ENCODE measurements at places on chromosomes 2 and 18. TPM values are rescaled to one million over a fixed set of nuclear protein-coding genes. Genes with fewer than 3 reads are reported as not detected.

Gene OTOS
- total RNA-seq = not detected

GRCh38 chr18:63570721-63571120, 16.4 kb upstream of the SERPINB13 start:
- no peak overlapping the region for H3K27ac ChIP-seq
- no peak for DNase-seq
- peaks cover 8% of the 10 kb centered on the region for H3K27me3 ChIP-seq
- no peaks in the 10 kb centered on the region for H3K4me1 ChIP-seq
- H3K36me3 ChIP-seq = no peaks in the 10 kb centered on the region

DNA sequence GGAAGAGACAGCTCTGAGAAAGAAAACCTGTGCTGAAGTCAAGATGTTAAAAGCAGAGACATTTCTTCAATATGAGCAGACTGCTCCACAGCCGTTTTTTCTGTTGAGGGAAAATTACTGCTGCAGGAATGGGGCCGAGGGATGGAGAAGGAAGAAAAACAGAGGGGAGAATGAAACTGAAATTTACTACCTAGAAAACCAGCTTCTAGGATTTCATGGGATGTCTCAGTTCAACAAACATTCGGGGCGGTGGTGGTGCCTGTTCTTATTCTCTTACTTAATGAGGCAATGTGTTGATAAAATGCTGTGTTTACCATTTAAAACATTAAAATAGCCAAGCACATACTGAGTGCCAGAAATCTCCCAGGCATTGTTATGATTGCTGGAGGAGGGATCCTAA, 557.1 kb upstream of the MEX3C start:
- no peaks in the 10 kb centered on the region for H3K4me1 ChIP-seq
- DNase-seq = no peak
- H3K4me3 ChIP-seq = no peak overlapping the region
- no peak overlapping the region for H3K27ac ChIP-seq
- peaks cover 2% of the 10 kb centered on the region for H3K27me3 ChIP-seq

Gene THADA
- 31.3 TPM for total RNA-seq

- no peak for DNase-seq
- no peaks in the 10 kb centered on the region for H3K36me3 ChIP-seq
- H3K27me3 ChIP-seq = peaks cover 2% of the 10 kb centered on the region
Measured at GRCh38 chr2:30122362-30122761, 24.4 kb upstream of the YPEL5 start.

Gene C2orf78
- not detected for total RNA-seq

GRCh38 chr18:52009958-52010357, 330.0 kb upstream of the DCC start:
- H3K36me3 ChIP-seq = no peaks in the 10 kb centered on the region
- no peak overlapping the region for H3K27ac ChIP-seq
- H3K27me3 ChIP-seq = no peaks in the 10 kb centered on the region
- H3K4me1 ChIP-seq = no peaks in the 10 kb centered on the region

Gene IRS1
- 3.5 TPM for total RNA-seq

Gene TPO
- total RNA-seq = not detected

DNA sequence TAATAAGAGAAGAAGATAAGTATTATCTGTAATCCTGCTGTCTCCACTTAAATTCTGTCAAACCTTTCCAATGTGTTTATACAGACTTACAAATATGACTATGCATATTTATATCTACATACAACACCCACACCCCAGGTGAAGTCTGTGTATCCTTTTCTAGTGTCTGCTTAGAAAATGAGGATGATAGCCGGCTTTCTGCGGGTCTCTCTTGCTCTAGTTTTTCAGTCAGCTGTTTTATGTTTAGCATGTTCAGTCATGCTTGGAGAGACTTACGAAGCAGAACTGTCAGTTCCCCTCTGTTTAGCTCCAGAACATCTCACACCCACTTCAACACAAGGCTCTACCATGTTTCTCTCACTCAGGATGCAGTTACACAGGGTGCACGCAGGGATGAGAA, 137.3 kb upstream of the NFATC1 start:
- no peak overlapping the region for H3K4me3 ChIP-seq
- H3K27me3 ChIP-seq = no peaks in the 10 kb centered on the region
- H3K36me3 ChIP-seq = peaks cover 23% of the 10 kb centered on the region
- H3K27ac ChIP-seq = no peak overlapping the region

- H3K27ac ChIP-seq = no peak overlapping the region
- no peaks in the 10 kb centered on the region for H3K27me3 ChIP-seq
- DNase-seq = no peak
- peaks cover 2% of the 10 kb centered on the region for H3K4me1 ChIP-seq
- peaks cover 4% of the 10 kb centered on the region for H3K36me3 ChIP-seq
Measured at GRCh38 chr18:74906184-74906583, 302.8 kb downstream of the PTGR3 start.

GRCh38 chr2:12094134-12094533, 347.7 kb downstream of the LPIN1 start:
- H3K27me3 ChIP-seq = no peaks in the 10 kb centered on the region
- H3K36me3 ChIP-seq = no peaks in the 10 kb centered on the region
- DNase-seq = no peak
- no peak overlapping the region for H3K27ac ChIP-seq
- no peak overlapping the region for H3K4me3 ChIP-seq
- no peaks in the 10 kb centered on the region for H3K4me1 ChIP-seq

Gene PTCD3
- 180 TPM for total RNA-seq

Gene SLC8A1
- 0.34 TPM for total RNA-seq

Gene GALNT13
- 0.60 TPM for total RNA-seq

GRCh38 chr2:121662656-121663055, 13.4 kb upstream of the CLASP1 start:
- no peak overlapping the region for H3K4me3 ChIP-seq
- H3K27ac ChIP-seq = no peak overlapping the region
- DNase-seq = no peak
- no peaks in the 10 kb centered on the region for H3K27me3 ChIP-seq

- H3K27ac ChIP-seq = no peak overlapping the region
- H3K36me3 ChIP-seq = no peaks in the 10 kb centered on the region
- DNase-seq = no peak
- H3K4me1 ChIP-seq = no peaks in the 10 kb centered on the region
- peaks cover 2% of the 10 kb centered on the region for H3K27me3 ChIP-seq
Measured at GRCh38 chr2:180781276-180781675, 199.1 kb upstream of the UBE2E3 start.

Gene ICOS
- 55.6 TPM for total RNA-seq

Gene DYNAP
- not detected for total RNA-seq

GRCh38 chr18:32773382-32773712, 524 bp upstream of the KLHL14 start:
- peaks cover 3% of the 10 kb centered on the region for H3K4me1 ChIP-seq
- DNase-seq = no peak
- peaks cover 45% of the 10 kb centered on the region for H3K27me3 ChIP-seq
- H3K4me3 ChIP-seq = no peak overlapping the region

DNA sequence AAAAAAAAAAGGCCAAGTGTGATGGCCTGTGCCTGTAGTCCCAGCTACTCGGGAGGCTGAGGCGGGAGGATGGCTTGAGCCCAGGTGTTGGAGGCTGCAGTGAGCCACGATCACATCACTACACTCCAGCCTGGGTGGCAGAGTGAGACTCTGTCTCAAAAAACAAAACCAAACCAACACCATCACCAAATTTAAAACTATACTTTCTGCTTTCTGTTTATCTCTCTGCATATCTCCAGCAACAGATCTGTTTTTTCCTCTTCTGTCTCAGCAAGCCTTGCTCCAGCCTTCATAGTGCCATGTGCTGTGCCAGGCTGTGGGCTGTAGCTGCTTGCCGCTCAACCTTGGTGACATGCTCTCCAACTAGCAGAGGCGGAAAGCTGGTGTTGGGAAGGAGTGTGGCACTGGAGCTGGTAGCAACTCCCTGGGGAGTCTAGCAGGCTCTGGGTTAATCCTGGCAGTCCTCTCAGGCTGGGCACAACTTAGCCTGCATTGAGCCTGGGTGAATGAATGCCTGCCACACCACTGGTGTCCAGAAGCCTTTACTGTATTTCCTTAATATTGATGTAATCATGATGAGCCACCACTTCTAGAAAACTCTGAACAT, 204.1 kb downstream of the LDLRAD4 start:
- DNase-seq = no peak
- no peak overlapping the region for H3K4me3 ChIP-seq
- H3K27me3 ChIP-seq = no peaks in the 10 kb centered on the region
- peaks cover 26% of the 10 kb centered on the region for H3K4me1 ChIP-seq
- H3K36me3 ChIP-seq = peaks cover 2% of the 10 kb centered on the region
- H3K27ac ChIP-seq = peak overlapping the region; percentile 51

Gene OSR1
- total RNA-seq = not detected

DNA sequence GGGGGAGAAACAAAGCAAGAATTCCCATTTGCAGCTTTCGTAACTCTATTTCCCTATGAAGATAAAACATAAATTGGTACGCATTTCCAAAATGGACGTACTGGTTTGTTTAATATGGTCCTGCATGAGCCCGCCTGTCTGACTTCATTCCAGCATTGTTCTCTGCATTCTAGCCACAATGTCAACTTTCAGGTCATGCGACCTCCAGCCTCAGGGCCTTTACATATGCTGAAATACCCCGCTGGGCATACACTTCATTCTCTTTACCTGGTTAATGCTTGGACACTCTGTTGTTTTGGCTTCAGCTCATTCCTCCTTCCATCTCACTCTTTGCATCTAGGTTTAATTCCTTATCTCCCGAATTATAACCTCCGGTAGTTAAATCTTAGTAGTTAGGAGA, 103.7 kb upstream of the DNMT3A start:
- no peak for DNase-seq
- H3K4me3 ChIP-seq = no peak overlapping the region
- no peaks in the 10 kb centered on the region for H3K27me3 ChIP-seq
- H3K27ac ChIP-seq = no peak overlapping the region
- H3K4me1 ChIP-seq = no peaks in the 10 kb centered on the region
- H3K36me3 ChIP-seq = peaks cover 5% of the 10 kb centered on the region

GRCh38 chr2:227623226-227623625, 5.9 kb downstream of the SCYGR4 start:
- no peak overlapping the region for H3K4me3 ChIP-seq
- no peaks in the 10 kb centered on the region for H3K36me3 ChIP-seq
- H3K27ac ChIP-seq = no peak overlapping the region
- no peak for DNase-seq

DNA sequence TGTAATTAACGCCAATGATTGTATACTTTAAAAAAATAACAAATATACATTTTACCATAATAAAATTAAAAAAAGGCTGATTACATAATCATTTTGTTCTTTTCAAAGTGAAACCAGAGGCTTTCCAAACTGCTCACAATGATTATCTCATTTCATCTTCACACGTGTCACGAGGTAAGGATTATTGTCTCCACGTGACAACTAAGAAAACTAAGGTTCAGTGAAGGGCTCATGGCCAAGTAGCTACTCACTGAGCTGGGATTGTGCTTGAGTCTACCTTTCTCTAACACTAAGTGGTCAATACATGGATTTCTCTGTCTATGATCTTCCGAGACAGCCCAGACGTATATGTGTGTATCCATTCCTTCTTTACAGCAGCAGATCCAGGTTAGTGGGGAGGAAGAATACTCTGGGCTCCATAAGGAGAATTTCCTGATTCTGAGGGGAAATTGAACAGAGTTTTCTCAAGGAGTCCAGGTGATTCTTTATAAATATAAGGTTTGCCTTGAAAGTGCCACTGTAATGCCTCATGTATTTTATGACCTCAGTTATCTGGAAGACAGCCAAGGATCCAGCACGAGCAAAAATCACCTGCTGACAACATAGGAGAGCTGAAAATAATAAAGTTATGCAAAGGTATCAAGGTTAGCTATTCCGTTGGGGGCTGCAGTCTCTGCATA, 25.6 kb upstream of the ACSL3 start:
- H3K27ac ChIP-seq = no peak overlapping the region
- peaks cover 4% of the 10 kb centered on the region for H3K4me1 ChIP-seq
- H3K27me3 ChIP-seq = peaks cover 12% of the 10 kb centered on the region
- no peaks in the 10 kb centered on the region for H3K36me3 ChIP-seq

- no peak overlapping the region for H3K4me3 ChIP-seq
- H3K27me3 ChIP-seq = no peaks in the 10 kb centered on the region
- H3K27ac ChIP-seq = no peak overlapping the region
- H3K36me3 ChIP-seq = no peaks in the 10 kb centered on the region
- no peaks in the 10 kb centered on the region for H3K4me1 ChIP-seq
Measured at GRCh38 chr2:132589111-132589830, 80.7 kb downstream of the LYPD1 start.

Gene AKAIN1
- total RNA-seq = not detected

DNA sequence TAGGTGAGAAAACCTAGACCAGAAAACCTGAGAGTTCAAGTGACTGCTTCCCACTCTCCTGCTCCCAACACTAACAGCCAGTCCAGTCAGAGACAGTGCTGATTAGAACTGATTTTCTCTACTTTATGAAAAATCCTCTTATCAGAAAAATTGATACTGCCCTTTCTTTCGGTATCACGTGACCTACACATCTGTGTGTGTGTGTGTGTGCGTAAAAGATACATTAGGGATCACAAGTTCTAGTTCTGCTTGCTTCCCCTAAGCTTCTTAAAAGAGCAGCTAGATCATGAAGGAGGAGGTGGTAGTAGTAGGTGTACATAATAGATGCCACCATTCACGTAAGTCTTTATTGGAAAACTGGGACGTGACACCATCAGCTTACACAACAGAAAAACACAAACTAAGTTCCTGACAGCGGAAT, 1.5 kb downstream of the ARL5A start:
- H3K27me3 ChIP-seq = no peaks in the 10 kb centered on the region
- peaks cover 13% of the 10 kb centered on the region for H3K36me3 ChIP-seq
- peaks cover 50% of the 10 kb centered on the region for H3K4me1 ChIP-seq
- peak overlapping the region; percentile 89 for H3K27ac ChIP-seq

DNA sequence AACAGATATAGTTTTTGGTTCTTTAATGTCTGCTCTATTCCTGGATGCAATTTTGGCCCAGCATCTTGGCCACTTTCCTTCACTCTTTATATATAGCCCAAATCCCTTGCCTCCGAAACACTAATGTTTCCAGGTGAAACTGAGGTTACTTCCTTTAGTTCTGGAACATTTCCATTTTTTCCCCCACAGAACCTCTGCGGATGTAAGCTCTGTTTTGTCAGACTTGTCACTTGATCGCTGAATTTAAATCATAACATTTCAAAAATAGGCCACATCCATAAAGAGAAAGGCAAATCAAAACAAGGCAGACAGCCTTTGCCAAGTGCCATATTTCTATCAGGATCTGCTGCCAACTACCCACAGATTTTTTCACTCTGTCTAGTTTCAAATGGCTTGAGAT, 115.1 kb downstream of the ANKRD44 start:
- peaks cover 85% of the 10 kb centered on the region for H3K4me1 ChIP-seq
- no peak for DNase-seq
- H3K27me3 ChIP-seq = no peaks in the 10 kb centered on the region
- H3K4me3 ChIP-seq = peak overlapping the region; percentile 26
- peak overlapping the region; percentile 94 for H3K27ac ChIP-seq
- H3K36me3 ChIP-seq = peaks cover 22% of the 10 kb centered on the region
